ENCODE measurements at places on chromosomes 16 and 17.
A peak's percentile ranks its signal among the peaks of the same experiment; 100 is the strongest.

DNA sequence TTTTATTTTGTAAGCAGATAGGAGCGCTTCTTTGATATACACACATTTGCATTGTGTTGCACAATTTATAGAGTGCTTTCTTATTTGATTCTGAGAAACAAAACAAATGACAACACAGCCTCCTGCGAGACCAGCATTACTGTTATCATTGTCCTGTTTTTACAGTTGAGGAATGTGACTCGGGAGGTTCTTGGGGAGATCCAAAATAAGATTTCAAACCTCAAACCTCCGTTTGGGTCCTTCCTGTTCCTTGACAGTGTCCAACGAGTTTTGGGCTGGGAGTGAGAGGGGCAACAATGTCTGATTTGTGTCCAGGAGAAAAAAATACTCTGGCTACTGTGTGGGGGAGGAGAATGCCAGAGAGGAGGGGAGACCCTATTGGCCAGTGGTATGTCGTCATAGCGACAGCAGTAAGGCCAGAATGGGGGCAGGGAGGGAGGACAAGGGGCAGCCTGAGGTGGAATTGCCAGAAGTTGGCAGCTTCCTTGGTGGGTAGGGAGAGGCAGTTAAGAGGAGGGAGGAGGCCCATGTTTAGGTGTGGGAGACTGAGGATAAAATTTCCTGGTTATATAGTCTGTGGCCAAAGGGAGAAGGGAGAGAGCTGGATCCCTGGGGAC is 45.5 kb downstream of the TMEM132E start:
- DNase-seq: no peak

GRCh38 chr16:62968-63391 is 9.4 kb downstream of the SNRNP25 start:
- no peak for DNase-seq

DNA sequence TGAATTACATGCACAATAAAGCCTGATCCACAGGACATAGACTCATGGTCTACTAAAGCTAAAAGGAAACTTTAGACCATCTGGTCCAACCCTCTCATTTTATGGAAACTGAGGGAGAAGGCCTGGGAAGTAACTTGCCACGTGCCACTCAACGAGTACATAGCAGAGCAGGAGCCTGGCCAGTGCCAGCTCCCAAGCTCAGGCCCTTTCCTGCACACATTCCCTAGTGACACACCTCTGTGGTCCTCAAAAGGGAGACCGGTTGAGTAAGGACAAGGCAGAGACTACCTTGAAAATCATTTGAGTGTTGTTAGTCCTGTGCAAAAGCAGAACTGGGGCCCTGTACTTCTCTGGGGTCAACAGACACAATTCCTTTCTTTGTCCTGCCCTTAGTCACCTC is 2.8 kb downstream of the CCL4L2 start:
- DNase-seq: no peak

GRCh38 chr16:84294531-84295142 is at the start of gene WFDC1:
TSS of gene WFDC1 (plus strand) at chr16:84294878. CDS start at chr16:84294972, 94 bp downstream.
- no peak for DNase-seq

DNA sequence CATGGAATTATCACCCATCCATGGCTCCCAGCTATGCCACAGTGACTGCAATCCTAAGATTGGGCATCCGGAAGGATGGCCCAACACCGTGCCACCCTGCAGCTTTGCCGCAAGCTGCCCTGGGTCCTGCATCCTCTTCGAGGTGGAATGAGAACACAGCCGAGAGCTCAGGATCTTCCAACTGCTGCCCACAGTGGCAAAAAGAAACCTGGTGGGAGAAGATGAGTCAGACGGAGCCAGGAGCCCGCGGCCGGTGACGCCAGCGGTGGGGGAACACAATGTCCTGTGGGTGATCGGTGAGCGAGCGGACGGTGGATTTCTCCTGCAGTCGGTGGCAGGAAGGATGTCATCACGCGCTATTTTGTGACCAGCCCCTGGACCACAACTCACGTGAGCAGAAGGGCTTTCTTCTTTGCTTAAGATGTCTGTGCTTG is 20.1 kb downstream of the CD7 start:
- DNase-seq: peak; percentile 65

GRCh38 chr17:31320791-31321190 is 631 bp downstream of the EVI2A start:
- no peak for DNase-seq

DNA sequence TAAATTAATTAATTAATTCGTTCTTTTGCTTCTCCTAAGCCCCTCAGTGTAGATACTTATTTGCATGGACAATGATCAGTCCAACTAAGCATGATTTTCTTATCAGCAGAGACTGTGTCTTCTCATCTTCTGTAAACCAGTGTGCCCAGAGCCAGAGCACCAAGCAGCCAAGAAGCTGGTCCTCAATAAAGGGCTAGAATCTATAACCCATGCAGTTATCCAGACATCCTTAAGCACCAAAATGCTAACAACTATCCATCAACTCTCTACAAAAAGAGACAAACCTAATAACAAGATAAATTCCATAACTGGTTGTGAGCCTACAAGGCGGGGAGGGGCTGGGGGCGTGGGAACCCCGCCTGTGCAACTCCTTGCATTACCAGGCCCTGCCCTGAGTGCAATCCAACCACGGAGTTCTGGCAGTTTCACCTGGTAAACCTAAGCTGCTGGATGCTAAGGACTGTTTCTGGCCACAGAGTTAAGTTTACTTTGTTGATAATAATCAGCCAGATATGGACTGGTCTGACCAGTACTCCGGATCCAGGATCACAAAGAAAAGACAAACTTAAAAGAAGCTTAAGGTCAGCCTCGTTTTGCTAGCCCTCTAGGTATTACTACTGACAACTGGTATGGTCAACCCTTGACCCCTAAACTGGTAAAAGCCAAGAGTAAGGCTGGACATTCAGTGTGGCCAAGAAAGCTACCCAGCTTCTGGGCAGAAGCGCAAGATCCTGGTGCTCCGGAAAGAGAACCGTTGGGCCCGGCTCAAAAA is 51.5 kb downstream of the ZFHX3 start:
- no peak for DNase-seq

GRCh38 chr17:76630151-76630550 is 13.4 kb downstream of the ST6GALNAC1 start:
- no peak for DNase-seq

- DNase-seq: no peak
Measured at GRCh38 chr17:73313526-73314127, 1.8 kb upstream of the CDC42EP4 start.

DNA sequence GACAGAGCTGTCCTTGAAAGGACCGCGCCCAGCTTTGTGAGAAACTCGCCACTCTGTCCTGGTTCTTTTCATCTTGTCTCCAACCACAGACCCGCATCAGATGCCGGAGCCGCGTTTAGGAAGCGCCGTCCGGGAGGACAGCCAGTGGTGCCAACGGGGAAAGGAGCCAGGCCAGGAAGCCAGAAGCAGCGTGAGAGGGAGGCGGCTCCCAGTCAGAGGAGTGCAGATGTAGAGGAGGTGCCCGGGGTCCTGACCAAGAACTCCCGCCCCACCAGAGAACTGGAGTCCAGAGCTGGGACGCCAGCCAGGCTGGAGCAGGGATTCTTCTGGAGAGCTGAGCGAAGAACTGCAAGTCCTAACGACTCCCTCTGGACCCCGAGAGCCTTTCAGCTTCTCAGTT is 49.3 kb upstream of the TNRC6C start:
- no peak for DNase-seq

DNA sequence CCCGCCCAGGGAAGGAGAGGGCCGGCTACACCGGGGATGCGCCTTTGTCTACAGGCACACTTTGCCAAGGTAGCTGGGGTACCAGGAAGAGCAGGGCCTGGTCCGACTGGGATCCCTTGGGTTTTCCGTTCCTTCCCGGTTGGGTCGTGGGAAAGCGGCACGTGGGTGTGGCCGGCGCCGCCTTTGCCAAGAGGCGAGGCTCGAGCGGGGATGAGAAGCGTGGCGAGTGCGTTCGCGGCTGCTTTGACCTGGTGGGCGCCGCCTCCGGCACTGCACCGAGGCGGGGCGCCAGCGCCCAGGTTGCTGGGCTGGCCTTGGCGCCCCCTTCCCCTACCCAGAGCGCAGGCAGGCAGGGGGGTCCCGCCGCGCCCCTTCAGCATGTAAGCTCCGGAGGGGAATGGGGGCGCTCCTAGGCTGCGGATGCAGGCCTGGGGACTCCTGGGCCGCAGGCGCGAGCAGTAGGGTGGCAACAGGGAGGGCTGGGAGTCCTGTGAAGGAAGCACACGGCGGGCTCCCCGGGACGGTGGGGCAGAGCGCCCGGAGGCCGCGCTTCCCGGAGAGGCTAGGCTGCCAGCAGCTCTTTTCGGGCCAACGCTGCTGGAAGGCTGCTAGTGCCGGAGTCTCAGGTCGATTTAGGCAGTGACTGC is 2.0 kb downstream of the HAS3 start:
- no peak for DNase-seq

DNA sequence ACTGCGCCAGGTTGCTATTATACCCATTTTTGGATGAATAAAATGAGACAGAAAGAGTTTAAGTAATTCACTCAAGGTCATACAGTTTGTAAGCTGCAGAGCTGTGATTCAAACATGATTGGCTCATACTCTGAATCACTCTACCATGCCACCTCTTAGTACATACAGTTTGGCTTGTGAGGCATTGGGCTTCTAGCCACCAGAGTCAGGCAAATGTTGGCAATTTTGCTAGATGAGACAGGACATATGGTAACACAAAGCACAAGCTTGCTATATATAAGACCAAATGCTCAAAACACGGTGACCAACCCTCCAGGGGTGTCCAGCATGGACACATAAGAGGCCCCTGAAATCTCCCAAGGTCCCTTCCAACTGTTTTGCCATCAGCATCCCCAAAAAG is 236.0 kb upstream of the IRX5 start:
- DNase-seq: no peak

- peak; percentile 79 for DNase-seq
Measured at GRCh38 chr16:11133344-11133943, 122.6 kb downstream of the SOCS1 start.

DNA sequence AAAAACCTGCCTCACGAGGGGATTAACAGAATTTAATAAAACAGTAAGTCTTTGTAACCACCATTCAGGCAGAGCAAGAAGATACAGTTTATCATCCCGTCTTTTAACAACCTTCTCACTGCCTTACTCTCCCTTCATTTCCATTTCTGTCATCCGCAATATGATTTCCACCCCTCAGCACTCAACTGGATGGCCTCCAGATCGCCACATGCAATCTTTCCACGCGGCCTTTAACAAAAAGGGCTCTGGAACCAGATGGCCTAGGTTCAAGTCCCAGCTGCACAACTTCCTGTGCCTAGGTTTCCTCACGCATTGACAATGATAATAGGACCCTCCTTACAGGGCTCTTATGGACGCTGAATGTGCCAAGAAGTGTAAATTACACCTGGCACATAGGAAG is 103.6 kb downstream of the GAS7 start:
- no peak for DNase-seq

DNA sequence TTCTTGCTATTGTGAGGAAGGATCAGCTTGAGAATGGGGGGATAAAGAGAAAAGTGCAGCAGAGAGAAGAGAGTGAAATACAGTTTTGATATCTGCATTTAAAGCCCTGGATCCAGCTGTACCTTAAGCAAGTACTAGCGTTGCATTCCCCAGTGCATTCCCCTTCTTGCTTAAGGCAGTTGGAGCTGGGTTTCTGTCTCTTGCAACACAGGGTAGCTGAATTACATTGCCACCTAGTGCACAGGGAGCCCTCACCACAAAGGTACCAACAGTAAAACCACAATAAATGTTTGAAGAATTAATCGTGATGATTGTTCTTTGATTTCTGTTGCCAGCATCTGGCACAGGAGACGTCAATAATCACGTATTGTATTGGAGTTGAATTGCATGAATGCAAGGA is 588.7 kb downstream of the RBFOX1 start:
- no peak for DNase-seq

GRCh38 chr16:57852189-57852588 is 49.9 kb upstream of the KIFC3 start:
- no peak for DNase-seq

DNA sequence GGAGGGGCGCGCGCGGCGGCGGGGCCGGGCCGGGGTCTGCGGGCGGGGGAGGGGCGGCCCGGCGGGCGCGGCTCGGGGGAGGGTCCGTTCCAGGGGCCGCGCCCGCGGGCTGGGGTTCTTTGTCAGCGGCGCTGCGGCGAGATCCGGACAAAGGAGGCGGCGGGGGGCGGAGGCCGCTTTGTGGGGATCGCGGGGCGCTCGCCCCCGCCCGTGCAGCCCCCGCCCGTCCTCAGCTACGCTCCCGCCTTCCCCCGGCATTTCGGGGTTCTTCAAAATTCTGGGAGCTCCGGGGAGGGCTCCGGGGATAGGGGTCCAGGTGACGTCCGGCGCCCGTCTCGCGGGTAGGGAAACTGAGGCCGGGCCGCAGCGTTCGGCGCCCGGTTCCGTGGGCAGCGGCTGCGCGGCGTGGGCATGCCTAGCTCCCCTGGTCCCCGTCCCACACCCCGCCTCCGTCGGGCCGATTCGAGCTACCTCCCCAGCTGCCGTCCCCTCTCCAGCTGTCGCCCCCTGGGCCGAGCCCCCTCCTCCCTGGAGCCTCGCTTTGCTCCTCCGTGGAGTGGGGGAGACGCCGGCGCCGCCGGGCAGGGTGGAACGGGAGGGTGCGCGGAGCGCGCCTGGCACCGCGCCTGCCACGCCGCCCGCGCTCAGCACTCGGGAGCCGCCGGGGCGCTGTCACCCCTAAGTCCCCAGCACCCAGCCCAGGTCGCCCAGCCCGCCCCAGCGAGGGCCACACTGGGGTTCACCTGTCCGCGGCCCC is 546 bp downstream of the SNN start:
- no peak for DNase-seq

DNA sequence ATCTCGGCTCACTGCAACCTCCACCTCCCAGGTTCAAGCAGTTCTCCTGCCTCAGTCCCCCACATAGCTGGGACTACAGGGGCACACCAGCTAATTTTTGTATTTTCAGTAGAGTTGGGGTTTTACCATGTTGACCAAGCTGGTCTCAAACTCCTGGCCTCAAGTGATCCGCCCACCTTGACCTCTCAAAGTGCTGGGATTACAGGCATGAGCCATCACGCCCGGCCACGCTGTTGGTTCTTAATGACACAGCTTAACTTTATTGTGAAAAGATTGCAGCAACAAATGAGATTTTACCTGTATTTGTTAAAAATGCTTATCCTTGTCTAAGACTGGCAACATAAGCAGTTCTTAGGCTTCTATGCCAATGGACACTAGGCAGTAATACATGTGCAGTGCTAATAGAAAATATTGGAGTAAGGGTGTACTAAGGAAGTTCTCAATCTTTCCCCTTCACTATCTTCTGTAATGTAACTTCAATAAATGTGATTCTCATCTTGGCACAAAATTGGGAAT is 2.9 kb downstream of the UBB start:
- no peak for DNase-seq

GRCh38 chr16:263182-263774 is 12.5 kb downstream of the RGS11 start:
- no peak for DNase-seq

- DNase-seq: no peak
Measured at GRCh38 chr16:64225036-64225435, 896.8 kb downstream of the CDH11 start.

DNA sequence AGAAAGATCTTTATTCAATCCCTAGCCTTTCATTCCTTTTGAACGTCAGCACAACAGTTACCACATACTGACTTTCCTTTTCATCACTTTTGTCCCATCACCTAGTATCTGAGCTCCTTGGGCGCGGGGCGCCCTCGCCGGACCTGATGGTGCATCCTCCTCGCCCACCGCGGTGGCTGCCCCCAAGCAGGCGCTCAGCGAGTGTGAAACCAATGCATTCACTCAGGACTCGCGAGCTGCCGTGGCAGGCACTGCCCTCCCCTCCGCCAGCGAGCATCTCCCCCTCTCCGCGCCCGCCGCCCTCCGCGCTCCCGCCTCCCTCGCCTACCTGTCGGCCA is 756 bp downstream of the KLHL11 start:
- DNase-seq: peak; percentile 59

- no peak for DNase-seq
Measured at GRCh38 chr17:20127360-20128035, 118.3 kb downstream of the SPECC1 start.

- DNase-seq: no peak
Measured at GRCh38 chr17:65799454-65799853, 238.0 kb upstream of the AXIN2 start.
